ENCODE measurements at places on chromosomes 11 and 22.

- DNase-seq = no peak
These were observed 76.1 kb upstream of the RTL6 start for GRCh38 chr22:44574057-44574639.

GRCh38 chr11:85444479-85444878 lies 182.7 kb downstream of the DLG2 start:
- no peak for DNase-seq

GRCh38 chr11:114252767-114253166 lies 43.4 kb upstream of the NNMT start:
- DNase-seq = no peak

GRCh38 chr22:42313204-42313603 lies 42.8 kb upstream of the TCF20 start:
- DNase-seq = no peak

- DNase-seq = no peak
These were observed 74.0 kb upstream of the PHF21B start for GRCh38 chr22:45083659-45084305.

GRCh38 chr11:17703951-17704350 lies 15.4 kb upstream of the MYOD1 start:
- no peak for DNase-seq

- DNase-seq = no peak
These were observed 34.0 kb downstream of the WEE1 start for GRCh38 chr11:9607511-9607899.

- no peak for DNase-seq
These were observed 44.6 kb upstream of the ELF5 start for GRCh38 chr11:34558211-34558610.

- no peak for DNase-seq
These were observed 2.5 kb downstream of the OSBPL5 start for GRCh38 chr11:3162410-3163240.

- no peak for DNase-seq
These were observed 512 bp upstream of the GRIA4 start for GRCh38 chr11:105609341-105609781.

GRCh38 chr11:95295382-95296149 lies 64.6 kb upstream of the SESN3 start:
- no peak for DNase-seq

DNA sequence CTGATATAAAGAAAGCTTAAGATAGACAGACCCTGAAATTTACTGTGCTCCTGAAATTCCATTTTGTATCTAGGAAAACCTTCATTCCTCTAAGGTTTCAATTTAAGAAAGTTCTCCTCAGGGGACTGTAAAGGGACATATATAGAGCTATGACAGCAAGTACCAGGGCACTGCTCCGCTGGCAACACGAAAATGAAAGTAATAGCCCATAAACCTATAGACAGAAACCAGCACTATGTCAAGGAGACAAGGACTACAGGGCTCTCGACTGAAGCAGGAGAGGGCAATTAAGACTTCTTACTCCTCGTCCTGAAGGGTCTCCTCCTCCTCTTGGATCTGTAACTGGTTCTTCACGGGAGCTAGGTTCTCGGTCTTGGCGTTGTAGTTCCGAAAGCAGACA lies 6.9 kb downstream of the FEZ1 start:
- no peak for DNase-seq

DNA sequence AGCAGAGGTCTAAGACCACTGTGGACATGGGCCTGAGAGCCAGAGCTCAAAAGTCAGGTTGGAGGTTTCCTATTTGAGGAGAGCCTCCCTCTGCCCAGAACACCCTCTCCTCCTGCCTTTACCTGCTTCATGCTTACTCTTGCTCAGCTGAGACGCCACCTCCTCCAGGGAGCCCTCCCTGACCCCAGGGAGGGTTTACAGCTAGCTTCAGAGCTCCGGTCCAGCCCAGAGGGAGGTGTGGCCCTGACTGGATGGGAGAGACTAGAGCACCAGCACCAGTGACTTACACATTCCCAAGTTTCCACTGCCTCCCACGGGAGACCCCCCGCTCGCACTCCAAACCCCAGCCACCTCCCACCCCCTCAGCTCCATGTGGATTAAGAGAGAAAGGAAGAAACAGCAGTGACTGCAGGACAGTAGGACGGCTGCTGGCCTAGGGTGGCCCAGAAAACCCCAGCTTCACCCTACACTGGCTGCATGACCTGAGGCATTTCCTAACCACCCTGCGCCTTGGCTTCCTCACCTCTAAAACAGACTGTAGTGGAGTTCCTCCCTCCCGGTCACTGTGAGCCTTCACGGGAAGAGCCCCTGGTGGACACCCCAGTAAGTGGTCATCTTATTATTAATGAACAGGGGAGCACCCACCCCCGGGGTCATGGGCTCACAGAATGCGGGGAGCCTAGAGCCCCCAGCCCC lies 24.5 kb upstream of the PDGFB start:
- no peak for DNase-seq

- no peak for DNase-seq
These were observed 5.3 kb upstream of the MALAT1 start for GRCh38 chr11:65493367-65494176.

DNA sequence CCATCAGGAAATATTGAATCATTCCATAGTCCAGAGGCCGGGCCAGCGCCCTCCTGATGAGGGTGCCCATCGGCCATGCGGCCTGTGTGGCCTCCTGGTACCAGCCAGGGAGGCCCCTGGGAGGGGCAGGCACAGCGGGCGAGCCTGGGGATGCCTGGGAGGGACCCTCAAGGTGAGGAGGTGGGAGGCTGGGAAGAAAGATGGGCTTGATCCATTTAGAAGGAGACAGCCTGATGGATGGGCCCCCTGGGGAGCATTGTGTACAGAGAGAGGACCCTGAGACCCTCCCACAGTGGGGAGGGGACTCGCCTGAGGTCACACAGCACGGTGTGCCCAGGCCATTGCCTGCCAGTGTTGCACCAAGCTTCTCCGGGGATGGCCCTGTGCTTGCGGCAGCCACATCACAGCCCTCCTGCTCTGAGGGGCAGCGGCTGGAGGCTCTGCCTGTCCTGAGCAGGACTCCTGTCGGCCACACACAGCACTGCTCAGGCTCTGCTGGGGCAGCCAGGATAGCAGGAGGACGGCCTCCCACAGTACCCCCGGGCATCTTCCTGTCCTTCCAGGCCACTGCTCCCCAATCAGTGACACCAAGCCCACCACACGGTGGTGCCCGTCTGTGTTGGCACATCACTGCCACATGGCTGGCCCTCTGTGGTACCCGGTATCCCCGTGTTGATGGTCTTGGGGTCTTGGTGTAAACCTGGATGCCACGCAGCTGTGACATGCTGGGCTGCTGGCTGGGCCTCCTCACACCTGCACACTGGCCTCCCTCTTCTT lies 290.0 kb downstream of the TBC1D22A start:
- DNase-seq = no peak

GRCh38 chr11:120392314-120392713 lies 56.1 kb downstream of the ARHGEF12 start:
- no peak for DNase-seq

DNA sequence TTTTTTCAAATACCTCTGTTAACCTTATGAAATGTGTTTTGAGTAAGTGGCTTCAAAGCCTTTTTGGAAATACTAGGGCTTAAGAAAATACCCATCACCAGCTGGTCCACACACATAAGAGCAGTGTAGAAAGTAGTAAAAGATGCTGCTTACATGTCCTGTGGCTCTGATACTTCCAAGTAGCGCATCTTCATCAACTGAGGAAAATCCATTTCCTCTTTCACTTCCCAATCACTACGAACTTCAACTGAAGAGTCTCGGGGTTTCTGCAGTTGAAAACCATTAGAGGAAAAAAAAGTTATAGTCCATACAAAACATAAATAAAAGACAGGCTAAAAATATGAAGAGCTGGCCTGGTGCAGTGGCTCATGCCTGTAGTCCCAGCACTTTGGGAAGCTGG lies 8.5 kb downstream of the EIF3D start:
- DNase-seq = no peak

DNA sequence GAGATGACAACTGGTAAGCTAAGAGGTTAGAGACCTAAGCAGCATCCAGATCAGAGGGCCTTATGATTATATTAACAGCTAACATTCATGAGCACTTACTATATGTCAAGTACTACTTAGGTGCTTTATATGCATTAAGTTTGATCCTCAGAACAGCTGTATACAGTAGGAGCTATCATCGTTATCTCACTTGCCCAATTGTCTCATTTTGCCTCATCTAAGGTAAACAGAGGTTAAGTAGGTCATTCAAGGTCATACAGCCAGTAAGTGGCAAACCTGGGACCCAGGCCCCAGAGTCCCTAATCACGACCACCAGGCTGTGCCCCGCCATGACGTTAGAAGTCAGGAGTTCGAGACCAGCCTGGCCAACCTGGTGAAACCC lies 4.6 kb upstream of the POLR3H start:
- no peak for DNase-seq

DNA sequence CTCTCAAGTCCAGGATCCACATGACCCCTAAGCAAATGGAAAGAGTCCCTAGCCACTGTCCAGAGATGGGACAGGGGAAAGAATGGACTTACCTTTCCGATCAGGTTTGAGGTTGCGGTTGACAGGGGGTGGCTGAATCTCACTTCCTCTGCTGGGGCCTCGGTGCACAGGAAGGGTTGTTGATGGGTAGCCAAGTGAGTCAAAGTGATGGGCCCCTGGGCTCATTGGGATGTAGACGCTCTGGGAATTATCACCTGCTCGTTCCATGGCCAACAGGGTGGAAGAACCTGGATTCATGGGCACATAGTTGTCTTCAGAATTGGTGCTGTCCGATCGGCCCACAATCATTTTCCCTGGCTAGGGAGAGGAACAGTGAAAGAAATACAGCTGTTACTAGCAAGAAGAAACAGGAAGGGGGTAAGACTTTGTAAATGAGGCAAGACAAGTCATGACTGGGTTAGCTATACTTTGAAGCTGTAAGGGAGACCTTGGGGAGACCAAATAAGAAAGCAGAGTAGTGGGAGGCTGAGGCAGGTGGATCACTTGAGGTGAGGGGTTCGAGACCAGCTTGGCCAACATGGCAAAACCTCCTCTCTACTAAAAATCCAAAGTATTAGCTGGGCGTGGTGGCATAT lies 34.7 kb downstream of the USP35 start:
- DNase-seq = no peak

GRCh38 chr11:95795627-95796295 lies 5.5 kb downstream of the CEP57 start:
- DNase-seq = no peak

DNA sequence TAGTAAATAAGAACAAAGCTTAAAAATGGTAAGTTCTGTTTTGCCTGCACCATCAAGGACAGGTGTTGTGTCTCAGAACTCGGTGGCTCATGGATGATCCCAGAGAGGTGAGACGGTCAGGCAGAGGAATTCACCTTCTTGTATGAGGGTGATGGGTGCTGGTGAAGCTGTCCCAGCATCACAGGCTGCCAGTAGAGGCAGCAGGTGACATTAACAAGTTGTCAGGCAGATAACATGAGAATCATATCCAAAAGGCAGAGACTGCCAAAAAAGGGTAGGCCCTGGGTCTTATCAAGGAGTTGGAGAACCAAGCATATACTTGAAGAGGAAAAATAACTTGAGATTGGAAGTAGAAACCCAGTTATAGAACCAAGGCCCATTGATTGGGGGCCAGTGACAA lies 437.8 kb downstream of the DYNC2H1 start:
- no peak for DNase-seq

DNA sequence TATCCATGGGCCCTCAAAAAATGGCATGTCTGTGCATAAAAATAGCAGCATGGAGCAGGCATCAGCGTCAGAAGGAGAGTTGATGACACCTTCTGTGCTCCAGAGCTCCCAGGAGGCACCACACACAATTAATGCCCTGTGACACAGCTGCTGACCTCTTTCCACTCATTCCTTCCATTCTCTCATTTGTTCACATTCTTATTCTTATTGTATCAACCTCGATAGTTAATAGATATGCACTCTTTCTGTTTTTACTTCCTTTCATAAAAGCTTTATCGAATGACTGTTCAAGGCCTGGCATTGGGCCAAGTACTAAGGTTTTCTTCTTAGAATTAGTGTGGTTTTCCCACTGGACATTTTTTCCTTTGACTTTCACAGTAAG lies 266.0 kb upstream of the MTNR1B start:
- no peak for DNase-seq

GRCh38 chr11:111408789-111409727 lies 30.0 kb upstream of the POU2AF1 start:
- no peak for DNase-seq

GRCh38 chr11:14607713-14608112 lies 35.9 kb upstream of the PDE3B start:
- DNase-seq = no peak

DNA sequence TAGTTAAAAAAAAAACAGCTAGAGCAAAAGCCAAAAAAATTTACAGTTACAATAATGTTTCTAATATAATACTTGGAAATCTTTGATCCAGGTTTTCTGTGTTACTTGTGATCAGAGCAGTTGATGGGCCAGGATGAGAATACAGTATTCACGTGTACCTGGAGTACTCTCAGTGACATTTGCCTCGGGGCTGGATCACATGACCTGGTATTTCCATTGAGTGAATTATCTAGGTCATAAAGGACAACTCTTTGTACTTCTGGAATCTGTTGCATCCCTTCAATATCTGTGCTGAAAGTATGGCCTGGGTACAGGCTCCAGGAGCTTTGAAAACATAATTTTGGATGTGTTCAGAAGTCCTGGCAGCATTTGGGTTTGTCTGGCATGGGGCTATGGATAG lies 93.5 kb downstream of the GRAMD1B start:
- no peak for DNase-seq

DNA sequence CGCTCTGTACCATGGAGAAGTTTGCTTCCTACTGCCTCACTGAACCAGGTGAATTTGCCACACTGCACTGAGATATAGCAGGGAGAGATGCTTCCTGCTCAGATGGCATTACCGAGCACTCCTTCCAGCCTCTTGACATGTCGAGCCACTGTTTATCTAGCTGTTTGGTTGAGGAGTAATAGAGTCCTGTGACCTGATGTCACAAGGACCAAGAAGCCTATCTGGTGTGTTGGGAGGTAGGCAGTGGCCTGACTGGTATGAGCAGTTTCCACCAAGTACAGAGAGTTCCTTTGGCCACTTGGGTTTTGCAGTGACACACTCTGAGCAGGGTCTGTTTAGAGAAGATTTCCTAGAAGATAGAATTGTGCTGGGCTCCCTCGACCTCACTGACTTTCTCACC lies 5.2 kb downstream of the ACAD8 start:
- no peak for DNase-seq

DNA sequence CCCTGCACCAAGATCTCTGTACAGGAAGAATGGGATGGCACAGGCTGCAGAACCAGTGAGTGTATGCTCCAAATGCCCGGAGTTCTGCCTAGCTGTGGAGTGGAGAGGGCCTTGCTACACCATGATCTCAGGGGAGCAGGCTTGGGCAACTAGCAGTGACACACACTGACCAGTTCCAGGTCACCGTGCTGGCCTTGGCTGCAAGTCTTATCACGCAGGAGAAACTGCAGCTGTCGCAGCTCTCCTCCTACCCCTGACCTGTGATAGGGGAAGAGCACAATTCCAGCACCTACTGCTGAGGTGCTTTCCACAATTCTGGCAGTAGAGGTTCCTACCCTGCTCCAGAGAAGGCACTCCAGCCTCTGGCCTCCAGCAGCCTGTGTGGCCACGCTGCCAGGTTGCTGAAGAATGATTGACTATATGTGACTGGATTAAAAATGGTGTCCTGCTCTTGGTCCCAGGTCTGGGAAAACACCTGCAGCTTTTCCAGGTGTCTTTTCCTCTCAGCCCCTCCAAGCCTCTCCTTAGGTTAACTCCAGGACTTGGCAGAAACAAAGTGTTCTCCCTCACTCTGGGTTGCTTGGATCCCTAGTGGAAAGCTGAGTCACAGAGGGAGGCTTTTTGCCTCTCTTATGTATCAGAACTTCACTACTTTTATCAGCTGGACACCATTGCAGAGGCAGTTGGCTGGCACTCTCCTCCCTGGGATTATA lies 43.3 kb upstream of the PTPN5 start:
- DNase-seq = no peak

- no peak for DNase-seq
These were observed 136.1 kb downstream of the TENM4 start for GRCh38 chr11:79304599-79305212.

Measured in stimulated activated CD8-positive, alpha-beta memory T cell treated with anti-CD3 and anti-CD28 coated beads, Interleukin-4, amount 100 ng/mL, for 4 hours (primary cell).